ENCODE measurements at places on chromosomes 5 and 9. TPM values are rescaled to one million over a fixed set of nuclear protein-coding genes. Genes with fewer than 3 reads are reported as not detected.

DNA sequence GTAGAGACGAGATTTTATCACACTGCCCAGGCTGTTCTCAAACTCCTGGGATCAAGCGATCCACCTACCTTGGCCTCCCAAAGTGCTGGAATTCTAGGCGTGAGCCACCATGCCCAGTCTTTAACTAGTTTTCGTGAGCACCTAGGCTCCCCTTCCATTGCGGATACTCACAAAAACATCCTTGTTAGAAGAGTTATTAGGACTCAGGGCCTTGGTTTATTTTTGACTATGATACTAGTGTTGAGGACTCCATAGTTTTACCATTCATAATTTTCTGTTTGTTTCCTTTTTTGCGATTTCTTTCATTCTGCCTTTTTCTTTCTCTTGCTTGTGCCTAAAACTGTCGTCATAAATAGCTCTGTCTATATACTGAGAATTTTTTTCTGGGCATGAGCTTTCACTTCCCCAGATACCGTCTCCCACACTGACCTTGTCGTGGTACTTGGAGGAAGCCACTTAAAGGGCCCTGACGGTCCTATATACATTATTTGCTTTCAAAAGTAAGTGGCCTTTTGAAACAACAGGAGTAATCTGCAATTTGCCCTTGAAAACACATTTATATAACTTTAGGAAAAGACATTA lies 5.2 kb downstream of the F2R start:
- no peak for DNase-seq

Gene DTWD2
- total RNA-seq: 21.1 TPM

- DNase-seq: peak; percentile 65
These were observed 147.1 kb downstream of the ZNF608 start for GRCh38 chr5:124599028-124599973.

GRCh38 chr9:126635661-126636439 lies 22.1 kb downstream of the LMX1B start:
- DNase-seq: no peak

DNA sequence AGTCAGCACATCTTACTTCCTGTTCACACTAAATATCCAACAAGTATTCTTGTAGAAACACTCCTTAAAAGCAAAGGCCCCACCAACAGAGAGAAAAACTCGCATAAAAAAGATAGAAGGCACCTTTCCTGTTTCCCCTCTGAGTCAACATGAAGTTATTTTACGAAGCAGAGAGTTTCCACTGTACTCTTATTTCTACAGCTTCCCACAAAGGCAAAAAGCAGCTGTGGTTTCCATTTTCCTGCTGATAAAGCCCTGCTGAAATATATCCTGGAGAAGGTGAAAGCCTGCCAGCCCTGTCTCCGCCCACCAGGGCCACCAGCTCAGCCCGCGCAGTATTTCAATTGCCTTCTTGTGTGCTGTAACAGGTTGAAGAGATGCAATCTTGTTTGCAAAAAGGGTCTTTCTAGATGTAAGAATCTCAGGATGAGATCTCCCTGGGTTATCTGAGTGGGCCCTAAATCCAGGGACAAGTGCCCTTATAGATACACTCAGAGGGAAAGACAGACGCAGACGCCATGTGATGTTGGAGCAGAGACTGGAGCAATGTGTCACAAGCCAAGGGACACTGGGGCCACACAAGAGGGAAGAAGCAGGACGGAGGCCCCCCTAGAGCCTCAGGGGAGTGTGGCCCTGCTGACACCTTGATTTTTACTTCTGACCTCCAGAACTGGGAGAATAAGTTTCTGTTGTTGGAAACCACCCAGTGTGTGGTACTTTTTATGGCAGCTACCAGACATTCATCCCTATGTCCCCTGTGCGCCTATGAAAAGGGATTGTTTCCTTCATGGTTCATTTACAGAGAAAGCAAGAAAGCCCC lies 19.9 kb downstream of the SEMA4D start:
- peak; percentile 93 for DNase-seq

- DNase-seq: no peak
These were observed 198.2 kb downstream of the KIF4B start for GRCh38 chr5:155211764-155212163.

DNA sequence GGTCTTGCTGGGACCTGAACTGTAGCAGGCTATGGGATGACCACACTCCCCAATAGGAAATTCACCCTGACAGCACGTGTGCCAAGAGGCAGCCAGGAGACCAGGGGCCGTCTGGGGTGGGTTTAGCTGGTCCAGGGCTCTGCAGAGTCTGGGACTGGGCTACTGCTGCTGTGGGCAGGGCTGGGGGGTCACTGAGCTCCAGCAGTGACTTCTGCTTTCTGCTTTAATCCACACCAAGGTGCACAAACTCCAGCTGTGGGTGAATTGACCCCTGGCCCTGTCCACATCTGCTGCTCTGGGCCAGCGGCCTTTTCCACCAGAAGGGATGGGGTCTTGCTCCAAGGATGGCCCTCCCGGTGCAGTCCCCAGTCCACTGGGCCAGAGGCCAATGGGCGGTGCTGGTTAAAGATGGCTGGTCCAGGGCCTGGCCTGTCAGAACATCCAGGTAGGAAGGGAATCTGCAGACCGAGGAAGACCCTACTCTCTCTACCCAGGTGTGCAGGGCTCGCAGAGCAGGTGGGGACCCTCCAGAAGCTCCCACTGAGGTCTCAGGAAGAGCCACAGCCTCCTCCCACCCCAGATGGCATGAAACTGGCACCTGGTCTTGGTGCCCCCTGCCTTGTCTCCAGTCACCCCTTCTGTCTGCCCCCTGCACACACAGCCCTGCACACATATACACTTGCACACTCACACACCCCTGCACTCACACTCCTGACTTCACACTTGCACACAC lies 28.0 kb downstream of the GLT6D1 start:
- DNase-seq: no peak

DNA sequence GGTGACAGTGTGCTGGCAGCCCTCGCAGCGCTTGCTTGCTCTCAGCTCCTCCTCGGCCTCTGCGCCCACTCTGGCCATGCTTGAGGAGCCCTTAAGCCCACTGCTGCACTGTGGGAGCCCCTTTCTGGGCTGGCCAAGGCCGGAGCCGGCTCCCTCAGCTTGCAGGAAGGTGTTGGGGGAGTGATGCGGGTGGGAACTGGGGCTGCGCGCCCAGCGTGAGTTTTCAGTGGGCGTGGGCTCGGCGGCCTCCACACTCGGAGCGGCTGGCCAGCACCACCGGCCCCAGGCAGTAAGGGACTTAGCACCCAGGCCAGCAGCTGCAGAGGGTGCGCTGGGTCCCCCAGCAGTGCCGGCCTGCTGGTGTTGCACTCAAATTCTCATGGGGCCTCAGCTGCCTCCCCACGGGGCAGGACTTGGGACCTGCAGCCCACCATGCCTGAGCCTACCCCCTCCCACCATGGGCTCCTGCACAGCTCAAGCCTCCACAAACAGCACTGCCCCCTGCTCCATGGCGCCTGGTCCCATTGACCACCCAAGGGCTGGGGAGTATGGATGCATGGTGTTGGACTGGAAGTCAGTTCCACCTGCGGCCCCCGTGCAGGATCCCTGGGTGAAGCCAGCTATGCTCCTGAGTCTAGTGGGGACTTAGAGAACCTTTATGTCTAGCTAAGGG lies 223.1 kb upstream of the PTPRD start:
- no peak for DNase-seq

DNA sequence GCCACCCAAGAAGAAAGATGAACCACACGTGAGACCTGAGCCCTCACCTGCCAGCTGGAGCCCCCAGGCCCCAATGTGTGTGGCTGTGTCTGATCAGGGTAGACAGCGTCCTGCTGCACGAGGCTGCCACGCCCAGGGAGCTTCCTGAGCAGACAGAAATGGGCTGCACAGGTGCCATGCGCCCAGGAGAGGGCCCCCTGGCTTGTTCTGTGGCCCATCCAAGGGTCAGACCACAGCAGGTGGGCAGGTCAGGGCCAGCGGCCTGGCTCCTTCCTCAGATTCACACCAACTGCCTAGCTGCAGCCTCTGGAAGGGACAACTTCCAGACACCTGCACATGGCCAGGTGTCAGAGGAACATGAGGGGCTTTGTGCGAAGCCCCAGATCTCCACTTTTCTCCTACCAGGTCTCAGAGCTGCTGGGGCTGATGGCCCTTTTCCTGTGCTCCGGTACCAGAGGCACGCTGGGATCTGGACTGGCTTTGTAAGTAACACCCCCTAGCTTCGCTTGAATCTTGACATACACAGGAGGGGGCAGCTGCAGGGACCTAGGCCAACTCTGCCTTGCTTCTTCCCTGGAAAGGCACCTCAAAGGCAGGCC lies 10.8 kb downstream of the SARDH start:
- no peak for DNase-seq

Gene APBA1
- 0.21 TPM for total RNA-seq

DNA sequence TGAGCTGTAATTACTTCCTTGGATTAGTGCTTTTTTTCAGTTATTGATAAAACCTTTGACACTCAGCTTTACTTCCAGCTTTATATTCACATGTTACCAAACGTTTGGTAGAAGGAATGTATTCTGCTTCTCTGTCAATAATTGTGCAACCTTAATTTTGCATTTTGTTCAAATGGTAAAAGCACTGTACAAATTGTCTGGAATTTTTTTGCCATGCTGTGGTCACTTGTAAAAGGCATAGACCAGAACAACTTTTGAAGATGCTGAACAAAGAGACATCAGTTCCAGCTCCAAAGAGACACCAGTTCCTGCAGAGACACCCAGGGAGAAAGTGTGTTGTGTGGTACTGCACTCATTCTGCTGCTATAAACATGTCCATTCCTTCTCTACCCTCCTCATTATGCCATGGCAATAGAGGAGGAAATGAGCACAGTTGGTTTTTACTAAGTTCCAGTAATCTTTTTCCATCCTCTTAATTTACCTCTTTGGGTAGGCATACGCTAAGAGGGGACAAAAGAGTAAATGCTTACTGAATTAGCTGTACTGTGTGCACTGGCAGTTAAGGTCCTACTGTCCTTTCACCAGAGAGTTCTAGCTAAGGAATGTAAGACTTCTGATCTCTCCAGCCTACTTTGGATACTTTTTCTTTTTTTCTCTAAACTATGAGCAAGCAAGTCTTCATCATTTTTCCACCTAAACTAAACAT lies 387.4 kb downstream of the FGF10 start:
- no peak for DNase-seq

DNA sequence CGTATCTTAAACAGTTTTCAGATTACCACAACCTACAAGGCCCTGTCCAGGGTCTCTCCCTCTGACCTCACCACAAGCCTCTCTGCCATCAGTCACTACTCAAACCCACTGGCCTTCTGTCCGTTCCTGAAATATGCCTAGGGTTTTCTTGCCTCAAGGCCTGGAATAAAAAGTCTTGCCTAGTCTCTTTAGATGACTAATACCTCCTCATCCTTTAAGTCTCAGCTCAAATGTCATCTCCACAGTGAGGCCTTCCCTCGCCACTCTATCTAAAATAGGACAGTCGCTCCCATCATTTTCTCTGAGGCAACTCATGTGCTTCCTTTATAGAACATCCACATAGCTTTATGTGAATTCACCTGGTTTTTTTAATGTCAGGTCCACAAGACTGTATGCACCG lies 5.2 kb downstream of the DENND1A start:
- no peak for DNase-seq

Gene MTAP
- not detected for total RNA-seq

Gene C9orf152
- total RNA-seq: not detected

Gene IFNK
- total RNA-seq: not detected

Gene HIGD2A
- total RNA-seq: 186 TPM

Measured in A172 (cell line).